ENCODE measurements at places on chromosomes 12 and 14.

DNA sequence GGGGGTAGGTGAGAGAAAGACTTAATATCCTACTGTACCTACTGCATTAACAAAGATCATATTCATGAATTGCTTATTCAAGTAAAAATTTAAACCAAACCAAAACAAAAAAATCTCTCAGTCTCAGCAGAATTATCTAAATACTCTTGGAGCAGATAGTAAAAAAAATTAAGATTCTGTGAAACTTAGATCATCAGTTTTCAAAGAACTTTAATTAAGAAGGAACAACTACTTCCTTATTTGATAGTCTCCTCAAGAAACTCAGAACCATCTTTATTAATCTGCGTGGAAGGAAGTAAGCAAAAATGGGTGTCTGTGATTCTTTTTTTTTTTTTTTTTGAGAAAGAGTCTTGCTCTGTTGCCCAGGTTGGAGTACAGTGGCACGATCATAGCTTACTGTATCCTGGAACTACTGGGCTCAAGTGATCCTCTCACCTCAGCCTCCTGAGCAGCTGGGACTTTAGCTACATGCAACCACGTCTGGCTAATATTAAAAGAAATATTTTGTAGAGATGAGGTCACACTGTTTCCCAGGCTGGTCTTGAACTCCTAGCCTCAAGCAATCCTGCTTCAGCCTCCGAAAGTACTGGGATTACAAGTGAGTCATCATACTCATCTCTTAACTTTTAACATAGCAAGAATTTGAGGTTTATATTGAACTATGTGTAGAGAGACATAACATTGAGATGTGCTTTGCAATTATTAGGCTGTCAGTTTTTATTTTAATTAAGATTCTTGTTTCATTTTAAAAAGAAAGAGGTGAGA, 37.4 kb downstream of the GAS2L3 start:
- no peak for DNase-seq

- DNase-seq, result no peak
Measured at GRCh38 chr14:55910601-55911243, 207.5 kb upstream of the PELI2 start.

- no peak for DNase-seq
Measured at GRCh38 chr12:57781244-57781643, 1.3 kb upstream of the TSFM start.

DNA sequence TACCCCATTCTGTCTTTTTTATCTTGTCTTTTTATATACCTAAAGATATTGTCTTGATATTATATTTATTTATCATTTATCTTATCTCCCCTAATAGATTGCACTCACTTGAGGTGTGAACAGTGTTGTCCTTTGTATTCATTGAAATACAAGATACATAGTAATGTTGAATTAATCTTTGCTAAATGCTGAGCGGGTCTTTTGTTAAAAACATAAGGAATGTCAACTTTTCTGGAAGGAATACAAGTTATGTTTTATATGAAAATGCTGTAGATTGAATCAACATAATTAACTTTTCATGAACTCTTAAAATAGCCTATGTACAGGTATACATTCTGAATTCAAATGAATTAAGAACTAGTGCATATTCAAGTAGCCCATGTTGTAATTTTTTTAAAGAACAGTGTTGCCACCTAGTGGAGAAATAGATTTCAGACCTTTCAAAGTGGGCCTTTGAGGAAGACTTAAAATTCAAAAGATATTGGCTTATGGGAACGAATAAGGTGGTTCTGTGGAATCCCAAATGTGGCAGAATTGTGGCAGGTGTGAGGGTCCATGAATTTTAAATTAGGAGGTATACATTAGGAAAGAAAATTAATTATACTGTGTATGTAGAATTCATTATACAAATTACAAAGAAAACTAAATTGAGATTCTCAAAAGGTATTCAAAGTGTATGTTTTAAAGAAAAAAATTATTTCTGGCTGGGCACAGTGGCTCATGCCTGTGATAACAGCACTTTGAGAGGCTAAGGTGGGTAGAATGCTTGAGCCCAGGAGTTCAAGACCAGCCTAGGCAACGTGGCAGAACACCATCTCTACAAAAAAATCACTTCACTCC, 19.1 kb downstream of the BBOF1 start:
- no peak for DNase-seq

DNA sequence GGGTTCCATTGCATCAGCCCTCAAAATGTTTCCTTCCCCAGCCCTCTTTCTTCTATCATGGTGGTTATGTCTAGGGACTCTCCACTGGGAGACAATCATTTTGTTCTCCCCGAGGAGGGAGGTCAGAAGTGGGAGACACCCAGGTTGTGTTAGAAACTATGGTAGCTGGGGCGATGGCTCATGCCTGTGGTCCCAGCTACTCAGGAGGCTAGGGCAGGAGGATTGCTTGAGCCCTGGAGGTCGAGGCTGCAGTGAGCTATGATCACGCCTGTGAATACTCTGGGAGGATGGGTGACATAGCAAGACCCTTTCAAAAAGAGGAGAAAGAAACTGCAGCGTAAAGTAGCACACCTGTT, 13.0 kb upstream of the LRRC23 start:
- DNase-seq, result no peak
